ENCODE measurements at places on chromosomes 3 and 15.

DNA sequence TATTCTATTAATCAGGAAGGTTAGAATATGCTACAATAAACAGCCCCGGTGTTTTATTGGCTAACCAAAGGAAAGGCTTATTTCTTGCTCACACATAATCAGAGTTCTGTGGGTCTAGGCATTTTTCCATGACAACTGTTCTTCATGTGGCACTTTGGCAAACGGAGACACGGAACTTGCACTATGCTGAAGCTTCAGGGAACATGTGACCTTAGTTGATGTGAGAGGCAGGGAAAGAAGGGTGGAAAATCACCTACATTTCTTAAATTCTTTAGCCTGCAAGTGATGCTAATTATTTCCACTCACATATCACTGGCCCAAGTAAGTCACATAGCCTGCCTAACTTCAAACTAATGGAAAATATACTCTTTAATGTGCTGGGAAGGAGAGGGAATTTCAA is 344.6 kb downstream of the SV2B start:
- no peak for DNase-seq

DNA sequence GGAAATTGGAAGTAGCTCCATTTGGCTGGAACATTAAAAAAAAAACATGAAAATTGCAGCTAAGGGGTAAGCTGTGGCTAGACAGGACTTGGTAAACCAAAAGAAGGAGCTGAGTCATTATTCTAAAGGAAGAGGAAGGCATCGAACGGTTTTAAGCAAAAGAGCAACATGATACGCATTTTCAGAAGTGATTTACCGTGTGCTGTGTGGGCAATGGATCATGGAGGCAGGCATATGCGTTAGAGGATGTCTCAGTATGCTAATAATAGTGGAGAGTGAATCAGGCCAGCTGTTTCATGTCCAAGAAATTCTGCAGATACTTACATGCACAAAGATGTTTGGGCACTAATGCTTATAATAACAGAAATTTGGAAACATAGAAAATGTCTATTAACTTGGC is 409.1 kb upstream of the ATP11B start:
- no peak for DNase-seq

DNA sequence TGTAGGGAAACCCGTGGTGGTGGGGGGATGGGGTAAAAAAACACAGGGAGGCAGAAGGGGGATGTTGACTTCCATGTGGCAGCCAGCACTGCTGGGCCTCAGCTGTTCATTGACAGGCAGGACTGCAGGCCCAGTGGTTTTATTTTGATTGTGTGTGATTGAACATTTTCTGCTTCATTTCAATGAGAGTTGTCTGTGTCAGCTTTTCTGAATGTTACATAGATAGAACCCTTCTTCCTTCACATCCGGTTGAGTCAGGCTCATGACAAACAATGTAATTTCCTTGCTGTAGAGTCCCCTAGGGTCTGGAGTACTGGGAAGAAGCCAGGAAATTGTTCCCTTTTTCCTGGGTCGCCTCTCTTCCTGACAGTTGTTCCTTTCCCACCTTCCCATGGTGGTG is 8.2 kb upstream of the RPP25 start:
- DNase-seq, result no peak

- DNase-seq, result no peak
Measured at GRCh38 chr15:85543741-85544155, 163.3 kb downstream of the AKAP13 start.

DNA sequence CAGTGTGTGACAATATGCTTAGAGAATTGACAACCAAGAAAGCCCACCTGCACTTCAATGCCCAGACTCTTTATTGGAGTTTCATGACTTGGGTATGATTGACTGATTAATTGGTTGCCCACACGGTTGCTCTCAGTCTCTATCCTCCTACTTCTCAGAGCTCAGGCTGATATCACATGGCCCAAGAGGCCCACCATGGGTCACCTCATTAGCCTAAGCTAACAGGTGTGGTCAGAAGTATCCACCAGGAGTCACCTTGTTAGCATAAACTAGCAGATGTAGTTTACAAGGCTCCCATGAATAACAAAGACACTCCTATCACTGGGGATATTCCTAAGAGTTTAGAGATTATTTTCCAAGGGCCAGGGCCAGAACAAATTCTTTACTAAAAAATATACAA is 120.2 kb upstream of the MBNL1 start:
- no peak for DNase-seq

DNA sequence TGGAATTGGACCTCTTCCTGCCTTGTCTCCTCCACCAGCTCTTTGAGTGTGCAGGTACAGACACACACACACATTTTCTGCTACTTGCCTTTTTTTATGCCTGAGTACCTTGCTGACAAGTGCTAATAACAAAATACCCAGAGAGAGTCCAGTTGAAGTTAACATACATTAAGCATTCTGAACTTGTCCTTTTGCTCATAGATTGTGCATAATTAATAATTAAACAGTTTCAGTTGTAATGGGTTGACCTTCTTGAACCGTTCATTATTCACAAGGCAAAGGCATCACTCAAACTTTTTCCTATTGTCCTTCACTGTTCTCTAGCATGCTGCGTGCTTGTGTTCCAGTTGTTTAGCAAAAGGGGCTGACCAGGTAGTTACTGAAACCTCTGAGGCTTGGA is 59.6 kb upstream of the SKOR1 start:
- no peak for DNase-seq

GRCh38 chr3:186481526-186481925 is 62.7 kb downstream of the CRYGS start:
- DNase-seq, result no peak

- DNase-seq, result no peak
Measured at GRCh38 chr3:106842151-106842550, 535.1 kb upstream of the CCDC54 start.

DNA sequence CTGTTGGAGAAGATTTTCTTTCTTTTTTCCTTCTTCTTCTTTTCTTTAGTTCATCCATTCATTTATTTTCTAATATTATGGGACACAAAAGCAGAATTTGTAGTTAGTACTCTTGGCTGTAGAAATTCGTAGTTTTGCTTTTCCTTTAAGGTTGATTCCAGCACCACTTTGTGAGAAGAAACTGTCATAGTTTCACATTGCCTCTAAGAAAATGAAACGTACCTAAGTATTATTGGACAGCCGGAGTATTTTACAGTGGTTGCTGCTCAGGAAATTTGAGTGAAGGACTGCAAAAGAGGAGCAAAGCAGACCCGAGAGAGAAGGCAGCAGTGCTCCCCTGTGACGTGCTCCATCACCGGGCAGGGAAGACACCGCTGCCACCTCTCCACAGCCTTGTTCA is 48.1 kb downstream of the PLCL2 start:
- DNase-seq, result no peak

DNA sequence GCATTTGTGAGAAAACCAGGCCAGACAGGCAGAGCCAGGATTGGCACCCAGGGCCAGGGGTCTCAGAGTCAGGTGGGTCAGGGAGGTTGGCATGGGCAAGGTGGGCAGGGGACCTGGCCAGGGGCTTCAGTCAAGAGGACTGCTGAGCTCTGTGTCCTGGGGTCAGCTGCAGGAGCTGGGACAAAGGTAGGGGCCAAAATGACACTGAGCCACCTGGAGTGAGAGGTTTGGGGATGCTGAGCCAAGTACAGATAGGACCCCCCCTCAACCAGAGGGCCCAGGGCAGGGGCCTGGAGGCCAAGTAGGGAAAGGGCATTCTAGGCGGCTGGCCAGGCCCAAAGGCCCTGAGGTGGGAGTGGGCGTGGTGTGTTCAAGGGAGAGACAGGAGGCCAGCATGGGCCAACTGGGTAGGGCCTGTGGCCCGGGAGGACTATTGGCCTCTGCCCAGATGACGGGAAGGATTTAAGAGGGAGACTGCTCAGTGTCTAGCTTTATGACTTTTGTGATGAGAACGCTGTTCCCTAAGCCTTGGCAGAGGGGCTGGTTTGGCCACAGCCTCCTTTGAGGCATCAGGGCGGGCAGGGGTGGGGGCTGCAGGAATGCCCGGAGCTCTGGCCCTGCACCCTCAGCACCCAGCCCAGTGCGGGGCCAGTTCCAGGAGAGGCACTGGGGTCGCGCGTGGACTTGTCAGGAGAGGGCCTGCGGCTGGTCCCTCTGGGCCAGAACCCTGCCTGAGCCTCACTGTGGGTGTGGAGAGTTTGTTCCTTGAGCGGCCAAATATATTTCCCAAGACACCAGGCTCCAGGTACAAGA is 3.1 kb downstream of the CFAP100 start:
- no peak for DNase-seq

Data from keratinocyte (primary cell).